Osteoblast (primary cell): ENCODE measurements at places on chromosomes 1 and 21. TPM values are rescaled to one million over a fixed set of nuclear protein-coding genes. Genes with fewer than 3 reads are reported as not detected.

TNFRSF25 gene
- total RNA-seq: 3.3 and 5.0 TPM in 2 replicates

LAPTM5 gene
- total RNA-seq: 0.72 and 1.8 TPM in 2 replicates

HES2 gene
- total RNA-seq: not detected in 2 replicates

TNFRSF1B gene
- 11.2 and 12.7 TPM in 2 replicates for total RNA-seq

LCE2B gene
- total RNA-seq: not detected in 2 replicates

ATP6V1G3 gene
- total RNA-seq: 0.36 TPM in 1 of 2 replicates, not detected in the other

REG4 gene
- total RNA-seq: not detected in 2 replicates

LRRC71 gene
- 0.36 and 0.59 TPM in 2 replicates for total RNA-seq

OR2T2 gene
- not detected in 2 replicates for total RNA-seq

MIB2 gene
- 74.0 and 80.7 TPM in 2 replicates for total RNA-seq

KCNJ10 gene
- total RNA-seq: not detected in 2 replicates

HSD3B1 gene
- not detected in 2 replicates for total RNA-seq

MAB21L3 gene
- 0.29 and 0.36 TPM in 2 replicates for total RNA-seq

FGR gene
- total RNA-seq: 0.29 and 0.36 TPM in 2 replicates

KCNJ15 gene
- 10.0 and 10.1 TPM in 2 replicates for total RNA-seq

CDC73 gene
- 23.0 and 29.7 TPM in 2 replicates for total RNA-seq

KCNK1 gene
- total RNA-seq: 3.6 and 4.7 TPM in 2 replicates

RSPO1 gene
- total RNA-seq: 0.36 TPM in 1 of 2 replicates, not detected in the other

HEYL gene
- total RNA-seq: under 0.01 TPM in 2 replicates

TDRKH gene
- 1.1 and 1.2 TPM in 2 replicates for total RNA-seq

C1QB gene
- 0.72 TPM in 1 of 2 replicates, not detected in the other for total RNA-seq

EDARADD gene
- 1.4 and 2.7 TPM in 2 replicates for total RNA-seq

GNAT2 gene
- 0.29 and 0.72 TPM in 2 replicates for total RNA-seq

CCDC185 gene
- not detected in 2 replicates for total RNA-seq

ERICH3 gene
- not detected in 2 replicates for total RNA-seq

CACNA1E gene
- under 0.01 and 0.29 TPM in 2 replicates for total RNA-seq

OR6K6 gene
- not detected in 2 replicates for total RNA-seq

PTCH2 gene
- total RNA-seq: 0.29 and 0.36 TPM in 2 replicates

PTGS2 gene
- 3.3 and 3.8 TPM in 2 replicates for total RNA-seq

CHIT1 gene
- under 0.01 TPM in 1 of 2 replicates, not detected in the other for total RNA-seq

LCE3E gene
- not detected in 2 replicates for total RNA-seq

LAMC2 gene
- total RNA-seq: 3.3 and 3.5 TPM in 2 replicates

GBP7 gene
- not detected in 2 replicates for total RNA-seq

GSTM1 gene
- not detected in 2 replicates for total RNA-seq
